ENCODE measurements at places on chromosomes 6 and 20.

DNA sequence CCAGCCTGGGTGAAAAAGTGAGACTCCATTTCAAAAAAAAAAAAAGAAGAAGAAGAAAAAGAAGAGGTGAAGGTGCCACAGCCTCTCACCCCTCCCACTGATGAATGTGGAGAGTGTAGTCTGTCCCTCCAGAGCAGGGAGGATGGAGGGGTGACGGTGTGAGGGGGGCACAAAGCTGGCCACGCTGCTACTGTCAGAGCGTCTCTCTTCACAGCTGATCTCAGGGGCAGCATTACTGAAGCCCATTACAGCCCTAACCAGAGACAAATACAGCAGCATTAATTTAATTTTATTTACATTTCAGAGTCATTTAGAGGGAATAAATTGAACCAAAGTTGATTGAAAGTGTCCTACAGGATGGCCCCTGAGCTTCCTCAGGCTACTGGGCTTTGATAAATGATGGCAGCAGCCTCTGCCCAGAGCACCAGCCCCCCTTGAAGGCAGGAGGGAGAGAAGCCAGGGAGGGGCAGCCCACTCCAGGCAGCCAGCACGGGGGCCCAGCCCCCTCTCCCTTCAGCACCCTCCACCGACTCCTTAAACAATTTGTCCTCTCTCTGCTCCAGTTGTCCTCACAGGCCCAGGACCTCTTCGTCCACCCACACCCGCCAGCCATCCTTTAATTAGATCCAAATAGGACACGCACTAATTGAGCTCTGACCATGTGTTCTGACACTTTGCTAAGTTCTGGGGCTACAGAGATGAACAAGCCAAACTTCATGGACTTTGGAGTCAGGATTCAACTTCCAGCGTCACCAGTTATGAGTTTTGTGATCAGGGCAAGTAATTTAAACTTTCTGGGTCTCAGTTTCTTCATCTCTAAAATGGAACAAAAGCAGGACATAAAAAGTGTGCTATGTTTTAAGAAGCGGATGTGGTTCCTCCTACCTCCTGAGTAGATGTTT lies 18.6 kb upstream of the ZFAND3 start:
- DNase-seq, result no peak

DNA sequence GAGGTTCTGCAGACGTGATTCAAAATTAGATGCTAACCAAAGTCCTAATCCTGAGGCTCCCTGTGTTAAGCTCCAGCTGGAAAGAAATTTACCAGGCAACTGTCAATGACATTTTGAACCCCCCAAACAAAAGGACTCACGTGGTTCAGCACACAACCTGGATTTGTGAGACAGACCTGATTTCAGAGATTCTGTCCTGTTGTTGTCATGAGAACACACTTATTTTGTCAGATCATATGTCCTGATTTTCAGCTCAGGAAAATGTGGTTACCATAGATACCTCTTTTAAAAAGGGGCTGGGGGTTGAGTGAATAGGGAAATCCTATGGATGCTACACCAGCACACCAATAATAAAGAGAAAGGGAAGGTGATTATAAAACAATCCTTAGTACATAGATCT lies 61.6 kb downstream of the MTFR2 start:
- DNase-seq, result no peak

GRCh38 chr20:53941680-53942471 lies 128.5 kb downstream of the BCAS1 start:
- DNase-seq, result peak; percentile 61

- DNase-seq, result no peak
Observed at GRCh38 chr6:160400446-160400845, 52.3 kb downstream of the SLC22A3 start.

DNA sequence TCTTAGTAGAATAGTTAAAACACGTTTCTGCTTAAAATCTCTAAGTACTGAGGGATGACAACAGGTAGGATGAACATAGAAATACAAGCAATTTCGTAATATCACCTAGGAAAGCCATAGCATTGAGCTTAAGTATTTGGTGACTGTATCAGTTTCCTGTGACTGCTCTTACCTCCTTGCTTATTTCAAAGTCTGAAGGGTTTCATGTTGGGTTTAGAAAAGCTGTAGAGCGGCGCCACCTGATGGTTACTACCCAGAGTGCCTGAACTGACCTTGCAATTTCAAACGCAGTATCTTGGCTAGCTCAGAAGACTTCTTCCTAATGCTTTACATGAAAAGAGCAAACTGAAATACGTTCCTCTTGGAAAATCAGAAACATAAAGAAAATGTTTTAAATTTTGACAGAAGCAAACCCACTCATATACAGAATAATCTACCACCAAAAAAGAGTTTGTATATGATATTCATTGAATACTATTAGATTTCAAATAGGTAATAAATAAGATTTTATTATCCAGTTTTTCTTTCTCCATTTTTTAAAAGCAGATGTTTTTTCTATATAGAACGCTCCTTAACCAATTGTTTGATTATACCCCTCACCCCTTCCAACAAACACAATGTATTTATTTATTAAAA lies 82.3 kb upstream of the RIPOR2 start:
- DNase-seq, result peak; percentile 71

DNA sequence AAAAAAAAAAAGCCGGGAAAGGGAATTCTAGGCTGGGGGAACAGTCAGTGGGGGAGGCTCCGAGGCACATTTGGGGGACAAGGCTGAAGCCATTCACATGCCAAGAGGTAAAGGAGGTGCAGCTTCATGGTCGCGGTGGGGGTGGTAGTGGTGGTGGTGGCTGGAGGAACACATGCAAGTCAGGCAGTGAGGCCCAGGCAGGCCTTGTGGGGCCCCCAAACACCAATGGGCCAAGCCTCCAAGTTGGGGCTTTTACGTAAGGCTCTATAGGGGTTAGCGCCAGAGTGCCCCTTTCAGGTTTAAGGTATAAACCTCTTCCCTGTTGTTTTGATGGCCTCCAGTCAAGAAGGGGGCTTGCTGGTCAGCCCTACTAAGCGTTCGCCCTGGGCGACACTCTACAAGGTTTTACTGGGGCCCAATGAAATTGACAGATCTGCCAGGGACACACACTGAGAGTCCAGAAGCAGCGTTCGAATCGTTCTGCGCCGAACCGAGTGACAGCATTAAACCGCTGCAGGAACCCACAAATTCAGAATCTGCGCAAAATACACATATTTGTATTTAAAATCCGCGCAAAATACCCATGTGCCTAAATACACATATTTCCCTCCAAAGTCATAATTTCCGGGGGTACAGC lies 818 bp upstream of the AP5S1 start:
- DNase-seq, result no peak

- DNase-seq, result no peak
Observed at GRCh38 chr6:91268941-91269340, 682.1 kb upstream of the MAP3K7 start.

DNA sequence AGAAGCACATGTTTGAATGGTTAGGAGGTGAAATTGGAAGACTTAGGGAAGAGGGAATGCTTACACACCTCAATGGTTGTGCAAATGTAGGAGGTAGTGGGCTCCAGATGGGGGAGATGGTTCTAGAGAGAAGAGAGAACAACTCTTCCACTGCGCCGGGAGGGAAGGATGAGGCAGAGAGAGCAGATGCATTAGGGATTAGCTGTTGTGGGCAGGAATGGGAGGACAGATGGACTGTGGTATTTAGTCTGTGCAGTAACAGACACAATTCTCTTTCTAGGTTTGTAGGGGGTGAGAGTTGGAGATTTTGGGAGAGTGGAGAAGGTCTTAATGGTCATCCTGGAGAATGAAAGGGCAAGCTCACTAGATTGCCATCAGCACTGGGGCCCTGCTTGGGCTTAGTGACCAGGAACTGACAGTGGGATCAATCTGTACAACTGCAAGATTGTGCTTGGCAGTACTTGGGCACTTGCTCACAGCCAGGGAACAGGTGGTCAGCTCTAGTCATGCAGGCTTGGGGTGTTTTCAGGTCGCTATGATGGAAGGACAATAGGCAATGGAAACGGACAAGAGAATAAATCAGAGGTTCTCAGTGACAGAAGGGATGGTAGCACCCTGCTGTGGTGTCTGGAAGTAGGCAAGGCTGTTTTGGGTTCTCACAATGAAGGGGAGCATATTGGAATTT lies 182.0 kb upstream of the MYLIP start:
- DNase-seq, result no peak

DNA sequence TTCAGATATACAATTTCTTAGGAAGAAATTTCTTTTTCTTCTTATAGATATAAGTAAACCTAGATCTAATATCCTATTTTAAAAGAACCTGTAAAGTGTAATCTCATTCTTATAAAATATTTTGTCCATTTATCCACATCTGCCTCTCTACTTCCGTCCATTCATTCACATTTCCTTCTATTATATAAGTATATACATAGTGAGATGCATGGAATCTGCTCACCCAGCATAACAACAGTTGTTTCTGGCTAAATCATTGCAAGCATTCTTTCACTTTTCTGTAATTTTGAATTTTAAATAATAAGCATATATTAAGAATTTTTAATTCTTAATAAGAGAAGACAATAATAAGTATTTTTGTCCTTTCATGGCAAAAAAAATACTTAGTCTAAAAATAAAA lies 45.4 kb downstream of the CEP162 start:
- no peak for DNase-seq

Measured in iPS-NIHi11 (cell line).